ENCODE measurements at places on chromosomes 6 and 20.
A peak's percentile ranks its signal among the peaks of the same experiment; 100 is the strongest.

DNA sequence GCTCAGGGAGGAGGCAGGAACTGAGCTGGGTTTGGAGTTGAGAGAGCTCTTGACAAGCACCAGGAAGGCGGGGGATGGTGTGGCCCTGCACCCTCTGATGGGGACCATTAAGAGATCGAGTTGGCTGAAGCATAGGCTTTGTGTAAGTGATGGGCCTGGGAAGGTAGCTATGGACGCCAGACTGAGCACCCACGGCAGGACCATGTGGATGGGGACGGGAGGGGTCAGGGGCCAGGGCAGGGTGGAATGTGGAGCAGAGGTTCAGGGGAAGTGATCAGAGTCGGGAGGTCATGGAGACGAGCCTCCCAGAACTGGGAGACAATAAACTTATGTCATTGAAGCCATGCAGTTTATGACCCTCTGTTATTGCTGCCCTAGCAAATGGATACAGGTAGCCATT is 81.7 kb downstream of the PLG start:
- no peak for DNase-seq

DNA sequence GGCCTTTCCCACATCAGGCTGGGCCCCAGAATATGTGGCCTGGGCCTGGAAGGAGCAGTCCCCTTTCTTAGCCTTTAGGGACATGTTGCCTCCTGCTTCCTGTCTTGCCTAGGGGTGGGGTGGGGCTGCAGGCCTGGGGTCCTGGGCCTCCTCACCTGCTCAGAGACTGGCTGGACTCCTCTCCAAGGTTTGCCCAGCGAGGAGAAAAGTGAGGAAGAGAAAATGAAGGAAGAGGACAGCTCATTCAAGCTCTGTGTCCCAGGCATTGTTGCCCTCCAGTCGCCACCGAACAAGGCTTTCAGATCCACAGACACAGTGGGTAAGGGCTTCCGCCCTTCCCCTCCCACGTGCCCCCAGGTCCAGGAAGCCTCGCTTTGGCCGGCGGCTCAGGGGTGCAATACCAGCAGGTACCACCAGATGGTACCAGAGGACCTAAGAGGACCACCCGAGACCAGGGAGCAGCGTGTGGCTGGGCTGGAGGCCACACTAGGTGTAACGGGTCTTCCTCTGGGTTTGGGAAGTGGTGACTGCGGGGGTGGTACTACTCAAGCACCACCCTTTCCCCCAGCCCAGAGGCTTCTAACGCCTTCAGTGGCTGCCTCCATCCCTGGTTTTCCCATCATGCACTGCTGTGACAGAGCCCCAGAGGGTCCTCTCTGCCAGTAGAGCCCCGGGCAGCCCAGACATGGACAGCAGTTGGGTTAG is 5.5 kb upstream of the BAK1 start:
- DNase-seq = peak; percentile 90

- DNase-seq = no peak
Observed at GRCh38 chr6:151101161-151101815, 138.5 kb upstream of the AKAP12 start.

DNA sequence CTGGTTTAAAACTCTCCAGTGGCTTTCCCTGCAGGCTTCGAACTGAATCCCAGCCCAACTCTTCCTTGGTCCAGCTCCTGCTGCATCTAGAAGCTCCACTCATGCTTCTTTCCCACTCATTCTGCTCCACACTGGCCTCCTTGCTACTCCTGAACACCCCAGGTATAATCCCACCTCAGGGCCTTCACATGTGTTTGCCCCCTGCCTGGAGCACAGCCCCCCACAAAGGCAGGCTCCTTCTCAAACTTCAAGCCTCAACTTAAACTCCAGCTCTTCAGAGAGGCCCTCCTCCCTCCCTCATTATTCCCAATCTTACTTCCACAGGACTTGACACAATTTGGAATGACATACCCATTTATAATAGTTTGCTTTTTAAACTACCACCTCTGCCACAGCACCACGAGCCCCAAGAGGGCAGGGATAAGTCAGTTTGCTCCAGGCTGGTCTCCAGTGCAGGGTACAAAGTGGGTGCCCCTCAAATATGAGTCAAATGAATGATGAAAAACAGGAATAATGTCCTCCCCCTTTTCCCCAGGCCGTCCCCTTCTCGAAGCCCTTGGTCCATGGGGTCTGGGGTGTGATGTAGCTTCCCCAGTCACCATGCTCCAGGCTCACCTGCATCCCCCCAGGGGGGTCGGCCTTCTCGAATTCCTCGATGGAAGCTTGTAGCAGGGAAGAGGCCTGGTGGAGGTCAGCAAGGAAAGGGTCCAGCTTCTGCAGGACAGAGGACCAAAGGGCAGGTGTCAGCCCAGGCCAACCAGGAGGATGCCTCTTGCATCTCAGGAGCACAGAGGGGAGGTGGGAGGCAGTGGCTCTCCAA is 37.4 kb downstream of the KIAA1755 start:
- DNase-seq = no peak

DNA sequence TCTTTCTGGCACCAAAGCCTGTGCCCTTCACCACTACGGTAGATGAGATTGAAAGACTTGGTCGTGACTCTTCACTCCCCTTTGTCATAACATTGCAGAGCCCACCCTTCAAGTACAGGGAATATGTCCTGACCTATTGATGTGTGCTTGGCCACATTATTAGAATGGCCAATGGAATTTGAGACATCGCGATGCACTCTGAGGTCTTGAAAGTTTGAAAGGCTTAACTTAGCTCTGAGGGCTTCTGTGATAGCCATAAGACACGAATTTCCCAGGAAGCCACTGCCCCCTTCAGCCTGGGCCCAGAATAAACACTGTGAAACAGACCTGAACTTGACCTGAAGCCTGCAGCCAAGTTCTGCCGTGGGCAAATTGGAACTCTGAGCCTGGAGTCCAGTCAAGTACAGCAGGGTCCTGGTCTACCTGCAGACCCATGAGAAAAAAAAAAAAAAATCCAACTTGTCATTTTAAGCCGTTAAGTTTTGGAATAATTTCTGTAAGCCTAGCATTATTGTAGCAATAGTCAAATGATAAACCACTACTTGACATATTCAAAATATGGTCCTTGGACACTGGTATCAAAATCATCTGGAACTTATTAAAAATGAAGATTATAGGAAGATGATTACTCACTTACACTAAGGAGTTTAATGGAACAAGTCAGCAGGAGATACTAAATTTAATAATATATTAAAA is 36.9 kb upstream of the TRAF3IP2 start:
- peak; percentile 62 for DNase-seq

Data from GDM1 (cell line).